ENCODE measurements at places on chromosomes 2 and 18.

GRCh38 chr18:52334896-52335295, 5.1 kb upstream of the DCC start:
- no peak for DNase-seq

- no peak for DNase-seq
Observed at GRCh38 chr2:224101820-224102630, 62.9 kb upstream of the SERPINE2 start.

GRCh38 chr2:126876631-126877030, 22.1 kb upstream of the TEX51 start:
- DNase-seq = no peak

GRCh38 chr2:235116885-235117492, 165.2 kb downstream of the SH3BP4 start:
- DNase-seq = no peak

DNA sequence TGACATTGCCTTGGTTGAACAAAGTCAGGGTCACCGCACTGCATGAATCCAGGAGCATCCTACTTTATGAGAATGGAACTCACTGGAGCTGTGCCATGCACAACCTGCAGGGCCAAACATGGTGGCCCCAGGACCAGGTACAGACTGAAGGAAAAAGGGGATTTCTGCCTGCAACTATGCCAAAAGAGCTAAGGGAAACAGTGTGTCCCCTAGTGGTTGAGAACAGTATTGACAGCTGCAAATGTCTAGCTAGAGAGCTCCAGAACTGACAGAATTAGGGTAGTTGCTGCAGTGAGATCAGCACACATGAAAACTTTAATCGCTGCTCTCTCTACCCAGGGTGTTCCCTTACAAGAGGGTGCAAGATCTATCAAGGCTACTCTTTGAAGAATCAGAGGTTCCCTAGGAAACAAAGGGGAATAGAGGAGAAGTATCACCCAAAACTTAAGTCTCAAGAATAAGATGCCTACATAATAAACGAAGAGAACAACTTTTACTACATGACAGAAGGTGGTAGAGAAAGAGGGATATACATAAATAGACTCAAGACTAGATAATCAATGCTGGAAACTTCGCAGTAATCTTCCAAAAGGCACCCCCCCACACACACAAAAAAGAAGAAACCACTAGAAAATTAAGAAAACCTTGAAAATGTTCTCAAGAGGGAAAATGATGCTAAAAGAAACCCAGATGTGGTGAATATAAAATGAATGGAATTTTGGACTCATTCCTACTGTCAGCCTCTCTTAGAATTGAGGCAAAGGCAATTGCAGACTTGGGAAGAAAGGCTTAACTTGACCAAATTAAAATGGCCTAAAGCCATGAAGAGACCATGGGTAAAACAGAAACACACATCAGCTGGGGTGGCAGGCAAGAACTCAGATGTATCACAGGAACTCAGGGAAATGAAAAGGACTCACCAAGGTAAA, 43.6 kb upstream of the IHH start:
- no peak for DNase-seq

DNA sequence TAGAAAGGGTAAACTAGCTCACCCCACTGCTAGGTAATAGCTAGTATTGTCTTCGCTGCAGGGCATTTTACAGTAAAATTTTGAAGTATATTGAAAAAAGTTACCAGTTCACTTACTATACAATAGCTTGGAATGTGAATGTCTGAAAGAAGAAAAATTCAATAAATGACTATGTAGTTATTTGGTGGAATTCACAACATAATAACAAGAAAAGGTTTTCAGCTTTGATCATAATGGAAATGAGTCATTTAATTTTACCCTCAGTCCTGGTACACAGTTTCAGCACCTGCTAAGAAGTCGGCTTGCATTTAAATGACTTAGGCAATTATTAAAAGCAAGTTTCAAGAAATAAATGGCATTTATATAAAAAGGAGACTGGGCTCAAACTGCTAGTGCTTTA, 90.4 kb downstream of the NUP35 start:
- no peak for DNase-seq

DNA sequence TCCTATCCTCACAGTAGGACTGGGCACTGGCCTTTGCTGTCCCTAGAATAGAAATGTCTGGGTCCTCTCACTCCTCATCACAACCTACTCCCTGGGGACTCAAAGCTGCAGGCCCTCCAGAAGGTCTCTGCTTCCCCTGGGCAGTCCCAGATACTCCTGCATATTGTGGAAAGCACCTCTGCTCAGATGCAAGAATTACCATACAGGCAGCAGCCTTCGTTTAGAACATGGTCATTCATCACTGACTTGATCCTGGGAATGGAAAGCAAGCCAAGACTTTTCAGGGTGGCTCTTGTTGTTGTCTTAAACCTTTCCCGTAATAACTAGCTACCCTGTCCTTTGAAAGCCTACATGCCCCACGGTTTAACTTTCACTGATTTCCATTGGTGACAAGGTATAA, 53.1 kb upstream of the NPAS2 start:
- DNase-seq = no peak

- peak; percentile 59 for DNase-seq
Observed at GRCh38 chr2:112187805-112188596, 49.8 kb downstream of the FBLN7 start.

DNA sequence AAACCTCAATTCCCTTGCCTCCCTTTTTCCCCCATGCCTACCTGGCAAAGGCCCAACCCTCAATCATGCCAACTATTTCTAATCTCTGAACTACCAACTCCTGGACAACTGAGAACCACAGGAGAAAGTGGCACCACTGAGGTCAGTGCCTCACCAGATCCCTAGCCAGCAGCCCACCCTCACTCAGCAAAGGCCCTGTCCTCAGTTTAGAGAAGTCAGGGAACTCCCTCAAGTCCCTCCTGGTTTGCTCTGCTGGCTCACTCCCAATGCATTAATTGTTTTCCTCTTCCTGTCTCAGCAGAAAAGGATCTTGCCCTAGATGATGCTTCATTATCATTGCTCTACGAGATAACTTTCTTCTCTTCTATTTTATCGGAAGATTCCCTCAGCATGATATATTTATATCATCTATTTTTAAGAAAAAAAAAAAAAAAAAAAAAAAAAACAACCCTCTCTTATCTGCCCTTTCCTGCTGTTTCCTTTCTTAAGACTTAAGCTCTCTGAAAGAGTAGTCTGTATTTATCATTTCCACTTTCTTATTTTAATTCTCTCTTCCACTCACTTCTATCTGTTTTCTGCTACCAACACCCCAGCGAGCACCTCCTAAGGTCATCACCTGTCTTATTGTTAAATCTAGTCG, 22.7 kb upstream of the ZBTB14 start:
- no peak for DNase-seq

GRCh38 chr2:120132691-120133090, 90.5 kb downstream of the TMEM185B start:
- no peak for DNase-seq

DNA sequence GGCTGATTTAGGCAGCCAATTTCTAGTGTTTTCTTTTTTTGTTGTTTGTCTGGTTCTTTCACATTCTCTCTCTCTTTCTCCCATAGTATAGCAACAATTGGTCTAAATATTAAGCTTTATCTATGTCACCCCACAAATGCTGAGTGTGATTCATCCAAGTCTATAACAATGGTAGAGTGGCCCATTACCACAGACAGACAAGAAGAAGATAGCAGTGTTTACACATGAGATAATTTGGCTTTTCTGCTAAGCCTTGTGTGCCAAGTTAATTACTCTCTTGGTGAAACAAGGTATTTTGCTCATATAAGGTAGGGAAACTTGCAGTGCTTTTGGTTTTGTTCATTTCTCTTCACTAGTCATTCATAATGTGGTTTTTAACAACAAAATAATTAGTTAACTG, 166.5 kb downstream of the SLC8A1 start:
- DNase-seq = no peak

DNA sequence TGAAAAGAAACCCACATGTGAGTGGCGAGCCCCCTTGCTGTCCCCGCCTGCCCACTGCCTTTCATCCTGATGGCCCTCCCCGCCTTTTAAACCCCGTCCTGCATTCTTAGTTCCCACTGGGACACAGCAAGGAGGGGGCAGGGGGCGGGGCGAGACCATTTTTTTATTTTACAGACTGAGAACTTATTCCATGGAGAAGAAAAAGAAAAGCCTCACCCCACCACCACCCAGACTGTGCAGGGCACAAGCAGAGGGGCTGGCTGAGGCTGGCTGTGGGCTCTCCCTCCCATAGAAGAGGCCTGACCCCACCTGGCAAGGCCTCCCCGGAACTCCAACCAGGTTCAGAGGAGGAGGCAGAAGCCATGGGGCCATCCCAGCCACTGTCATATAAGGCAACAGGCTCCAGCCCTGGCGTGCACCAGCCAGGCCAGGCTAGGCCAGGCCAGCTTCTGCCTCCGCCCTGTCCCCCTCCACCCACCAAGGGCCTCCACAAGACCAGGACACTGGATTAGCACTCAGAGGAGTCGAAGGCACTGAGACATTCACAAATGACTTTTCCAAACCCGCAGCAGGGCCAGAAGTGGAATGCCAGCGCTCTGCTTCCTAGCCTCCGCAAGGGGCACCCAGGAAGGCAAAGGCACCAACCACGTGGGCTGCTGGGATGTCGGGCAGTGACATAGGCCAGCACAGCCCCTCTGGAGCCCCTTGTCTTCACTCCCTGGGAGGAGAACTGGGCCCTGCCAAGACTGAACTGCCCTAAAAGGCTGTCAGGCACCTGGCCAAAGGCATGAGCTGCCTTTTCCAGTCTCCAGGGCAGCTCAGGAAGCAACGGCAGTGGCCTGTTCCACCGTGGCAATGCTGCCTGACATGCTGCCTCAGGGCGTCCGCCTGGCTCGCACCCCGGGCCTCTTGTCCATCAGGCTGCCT, 37.5 kb upstream of the SEMA4C start:
- no peak for DNase-seq

GRCh38 chr2:198314559-198315153, 510.3 kb downstream of the PLCL1 start:
- DNase-seq = no peak

GRCh38 chr2:234174742-234175141, 124.2 kb downstream of the SPP2 start:
- no peak for DNase-seq

DNA sequence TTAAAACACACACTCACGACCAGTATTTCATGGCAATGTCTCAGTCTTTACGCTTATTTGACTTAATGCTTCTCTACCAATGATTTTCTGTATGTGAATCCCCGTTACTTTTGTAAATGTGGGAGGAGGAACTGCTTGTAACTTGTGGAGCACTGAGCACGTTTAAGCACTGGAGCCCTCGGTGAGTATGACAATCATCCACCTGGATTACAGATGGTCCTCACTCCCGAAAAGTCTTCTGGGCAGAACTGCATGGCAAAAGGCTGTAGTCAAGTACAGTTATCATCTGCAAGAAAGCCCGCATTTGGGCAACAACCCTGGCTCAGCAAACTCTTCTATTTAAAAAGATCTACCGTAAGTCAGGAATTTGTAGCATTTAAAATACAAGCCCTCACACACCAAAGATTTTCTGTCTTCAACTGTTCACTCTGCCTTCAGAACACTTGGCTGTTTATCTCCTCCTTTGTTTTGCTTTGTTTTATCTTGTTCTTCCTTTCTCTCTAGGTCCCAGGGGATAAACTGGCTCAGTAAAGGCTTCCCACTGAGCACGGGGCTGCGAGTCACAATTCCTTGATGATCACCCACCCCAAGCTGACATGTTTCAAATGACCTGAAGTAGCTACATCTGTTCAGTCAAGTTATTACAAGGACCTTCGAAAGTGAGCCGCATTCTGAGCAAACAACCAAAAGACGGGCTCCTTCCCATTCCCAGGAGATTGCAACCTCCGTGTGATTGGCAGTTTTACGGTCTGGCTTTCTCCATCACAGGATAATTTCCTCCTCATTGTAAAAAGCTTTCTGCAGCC, 102.2 kb downstream of the DLGAP1 start:
- no peak for DNase-seq

GRCh38 chr2:83582589-83582988, 876.5 kb downstream of the SUCLG1 start:
- DNase-seq = no peak

GRCh38 chr2:101341901-101342624, 33.6 kb upstream of the RNF149 start:
- peak; percentile 58 for DNase-seq

DNA sequence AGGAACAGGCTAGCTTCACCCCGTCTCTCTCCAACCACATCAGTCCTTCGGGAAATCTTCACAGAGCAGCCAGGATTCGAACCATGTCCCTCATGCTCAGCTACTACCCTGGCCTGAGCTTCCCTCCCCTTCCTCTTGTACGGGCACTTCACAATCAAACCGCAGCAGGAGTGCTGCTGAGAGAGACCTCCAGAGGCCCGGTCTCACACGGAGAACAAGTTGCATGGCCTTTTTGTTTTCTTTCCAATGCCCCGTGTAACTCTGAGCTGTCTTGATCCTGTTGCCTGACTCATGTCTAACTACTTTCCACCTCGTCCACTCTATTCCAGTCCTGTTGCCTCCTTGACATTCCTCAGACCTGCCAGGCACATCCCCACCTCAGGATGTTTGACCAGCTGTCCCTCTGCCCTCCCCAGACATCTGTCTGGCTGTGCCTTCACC, 25.4 kb downstream of the FBLN7 start:
- DNase-seq = no peak

- DNase-seq = no peak
Observed at GRCh38 chr18:23173912-23174311, 38.6 kb downstream of the CABLES1 start.

- no peak for DNase-seq
Observed at GRCh38 chr2:63378589-63378988, 209.7 kb downstream of the WDPCP start.

GRCh38 chr2:205678541-205679142, 3.7 kb upstream of the NRP2 start:
- no peak for DNase-seq

DNA sequence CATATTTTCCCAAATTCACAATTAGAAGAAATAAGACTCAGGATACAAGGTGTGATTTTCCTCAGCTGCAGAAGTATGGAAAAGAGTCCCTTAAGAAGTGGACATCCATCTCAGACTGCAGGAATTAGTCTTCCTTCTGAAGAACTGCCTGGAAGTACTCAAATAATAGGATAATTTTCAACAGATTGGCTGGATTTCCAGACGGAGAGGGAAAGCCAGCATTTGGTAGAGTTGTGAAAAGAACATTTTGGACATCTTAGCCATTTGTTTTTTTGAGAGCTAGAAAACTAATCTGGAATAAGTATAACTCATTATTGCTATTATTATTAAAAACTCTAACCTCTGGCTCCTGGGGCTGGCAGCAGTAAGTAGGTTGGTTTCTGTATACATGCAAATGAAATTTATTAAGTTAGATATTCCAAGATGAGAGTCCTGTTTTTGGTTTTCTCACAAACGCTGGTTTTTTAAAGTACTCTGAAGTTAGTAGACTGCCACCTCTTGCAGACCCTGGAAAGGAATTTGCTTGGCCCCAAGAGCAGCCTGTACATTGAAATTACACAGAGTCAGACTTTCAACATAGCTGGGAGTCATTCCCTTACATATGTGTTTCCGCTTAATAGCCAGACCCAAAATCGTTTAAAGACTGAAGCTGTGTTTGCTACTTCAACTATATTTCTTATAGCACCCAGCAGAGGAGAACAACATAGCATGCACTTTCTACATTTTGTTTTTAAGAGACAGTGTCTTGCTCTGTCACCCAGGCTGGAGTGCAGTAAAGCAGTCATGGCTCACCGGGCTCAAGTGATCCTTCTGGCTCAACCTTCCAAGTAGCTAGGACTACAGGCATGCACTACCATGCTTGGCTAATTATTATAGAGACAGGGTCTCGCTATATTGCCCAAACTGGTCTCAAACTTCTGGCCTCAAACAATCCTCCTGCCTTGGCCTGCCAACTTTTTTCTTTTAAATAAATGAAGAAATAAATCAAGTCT, 142.4 kb downstream of the THADA start:
- no peak for DNase-seq
